ENCODE measurements at places on chromosomes 11 and 22. TPM values are rescaled to one million over a fixed set of nuclear protein-coding genes. Genes with fewer than 3 reads are reported as not detected.

The NAALADL1 gene
- not detected for total RNA-seq

The AIFM3 gene
- 2.0 TPM for total RNA-seq

The TRMU gene
- total RNA-seq, result 60.4 TPM

The OR51F2 gene
- not detected for total RNA-seq

DNA sequence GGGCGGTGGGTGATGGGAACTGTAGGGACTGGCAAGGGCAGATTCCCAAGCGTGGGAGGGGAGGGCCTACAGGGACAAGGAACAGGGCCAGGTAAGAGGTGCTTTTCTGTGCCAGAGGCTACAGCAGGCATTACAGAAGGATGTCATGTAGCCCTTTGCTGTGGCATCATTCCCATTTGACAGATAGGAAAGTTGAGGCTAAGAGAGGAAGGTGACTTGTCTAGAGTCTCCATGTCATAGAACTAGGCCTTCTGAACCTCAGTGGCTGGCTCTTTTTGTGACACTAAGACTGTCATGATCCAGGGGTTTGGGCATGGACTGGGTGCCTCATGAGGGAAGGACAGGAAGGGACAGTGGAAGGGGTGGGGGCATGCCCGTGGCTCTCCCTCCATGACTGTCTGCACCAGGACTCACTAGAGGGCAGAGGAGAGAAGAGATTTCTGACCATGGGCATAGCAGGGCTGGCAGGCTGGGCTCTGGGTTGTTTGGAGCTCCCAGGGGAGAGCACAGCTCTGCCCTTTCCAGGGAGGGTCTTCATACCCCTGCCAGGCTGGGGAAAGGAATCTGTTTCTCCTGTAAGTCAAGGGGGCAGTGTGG lies 3.2 kb downstream of the MMP11 start:
- no peak for DNase-seq

- DNase-seq, result no peak
These were observed 186.1 kb downstream of the SHANK2 start for GRCh38 chr11:71066311-71066710.

DNA sequence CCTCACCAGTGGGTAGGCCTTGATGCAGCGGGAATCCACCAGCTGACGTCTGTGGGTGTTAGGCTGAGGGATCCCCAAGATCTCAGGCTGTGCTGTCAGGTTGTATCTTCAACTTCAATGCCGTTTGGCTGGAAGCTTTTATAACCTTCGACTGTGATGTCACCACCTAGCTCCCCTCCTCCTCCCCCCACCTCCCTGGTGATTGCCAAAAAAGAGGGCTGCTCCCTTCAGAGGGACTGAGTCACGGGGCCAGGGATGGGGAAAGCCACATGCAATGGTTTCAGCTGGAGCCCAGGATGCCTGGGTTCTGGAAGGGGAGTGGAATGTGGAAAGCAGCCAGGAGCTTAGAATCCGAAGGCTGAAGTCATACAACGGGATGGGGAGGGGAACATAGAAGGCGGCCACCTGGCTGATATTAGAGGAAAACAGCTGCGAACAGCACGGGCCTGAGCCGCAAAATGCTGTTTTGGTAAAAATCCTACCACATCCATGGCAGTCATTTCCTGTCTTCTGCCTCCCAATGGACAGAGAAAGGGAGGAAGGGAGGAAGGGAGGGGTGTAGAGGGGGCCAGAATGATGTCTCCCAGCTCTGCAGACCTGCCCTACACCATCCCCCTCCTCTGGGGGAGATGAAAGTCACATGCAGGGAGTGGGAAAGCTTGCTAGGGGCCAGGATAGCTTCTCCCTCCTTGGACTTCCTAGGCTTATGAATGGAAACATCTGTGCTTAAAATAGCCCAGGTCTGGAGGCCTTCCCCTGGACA lies at the start of gene LRRN4CL:
LRRN4CL (minus strand) TSS at position 110 of the 763 bp plus-strand sequence. CDS start 1,022 bp downstream, outside the sequence.
- no peak for DNase-seq

- DNase-seq, result no peak
These were observed 20.7 kb upstream of the CTTN start for GRCh38 chr11:70377645-70378044.

DNA sequence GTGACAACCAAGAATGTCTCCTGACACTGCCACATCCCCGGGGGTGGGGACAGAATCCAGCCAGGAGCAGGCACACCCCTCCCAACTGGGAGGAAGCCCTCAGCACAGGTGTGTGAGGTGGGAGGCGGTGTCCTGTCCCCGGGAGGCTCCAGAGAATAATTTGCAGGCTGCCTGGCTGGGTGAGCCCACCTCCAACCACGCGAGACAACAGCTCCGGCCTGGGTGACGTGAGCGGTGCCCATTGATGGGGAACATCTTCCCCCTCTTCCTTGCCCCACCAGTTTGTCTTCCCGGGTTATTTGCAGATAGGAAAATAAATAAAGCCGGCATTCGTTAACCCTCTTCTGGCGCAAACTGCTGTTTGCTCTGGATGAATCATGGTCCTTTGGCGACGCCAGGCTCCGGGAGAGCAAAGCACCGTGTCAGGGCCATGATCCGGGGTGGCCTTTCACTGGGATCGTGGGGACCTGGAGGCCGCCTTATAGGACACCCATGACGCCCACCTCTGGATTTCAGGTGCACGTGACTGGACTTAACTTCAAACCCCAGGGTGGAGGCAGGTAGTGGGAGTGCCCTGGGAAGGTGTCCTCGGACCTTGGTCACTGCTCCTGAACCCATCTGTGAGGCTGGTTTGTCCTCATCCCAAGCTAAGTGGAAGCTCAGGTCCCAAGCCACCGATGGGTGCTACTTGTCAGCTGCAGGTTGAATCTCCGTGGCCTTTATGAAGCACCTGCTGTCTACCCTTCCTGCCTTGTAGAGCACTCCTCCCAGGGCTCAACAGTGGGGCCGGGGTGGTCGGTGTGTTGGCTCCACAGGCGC lies 13.9 kb downstream of the CCND1 start:
- peak; percentile 49 for DNase-seq

GRCh38 chr11:70489276-70489675 lies 90.9 kb downstream of the CTTN start:
- DNase-seq, result no peak

DNA sequence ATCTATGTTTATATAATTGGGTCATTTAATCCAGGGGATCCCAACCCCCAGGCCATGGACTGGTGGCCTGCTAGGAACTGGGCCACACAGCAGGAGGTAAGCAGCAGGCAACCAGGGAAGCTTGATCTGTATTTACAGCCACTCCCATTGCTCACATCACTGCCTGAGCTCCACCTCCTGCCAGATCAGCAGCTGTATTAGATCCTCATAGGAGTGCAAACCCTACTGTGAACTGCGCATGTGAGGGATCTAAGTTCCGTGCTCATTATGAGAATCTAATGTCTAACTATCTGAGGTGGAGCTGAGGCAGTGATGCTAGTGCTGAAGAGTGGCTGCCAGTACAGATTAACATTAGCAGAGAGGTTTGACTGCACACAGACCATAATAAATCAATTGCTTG lies 32.8 kb downstream of the MS4A2 start:
- peak; percentile 45 for DNase-seq

- DNase-seq, result no peak
These were observed 176.0 kb downstream of the CHST1 start for GRCh38 chr11:45489281-45489905.

DNA sequence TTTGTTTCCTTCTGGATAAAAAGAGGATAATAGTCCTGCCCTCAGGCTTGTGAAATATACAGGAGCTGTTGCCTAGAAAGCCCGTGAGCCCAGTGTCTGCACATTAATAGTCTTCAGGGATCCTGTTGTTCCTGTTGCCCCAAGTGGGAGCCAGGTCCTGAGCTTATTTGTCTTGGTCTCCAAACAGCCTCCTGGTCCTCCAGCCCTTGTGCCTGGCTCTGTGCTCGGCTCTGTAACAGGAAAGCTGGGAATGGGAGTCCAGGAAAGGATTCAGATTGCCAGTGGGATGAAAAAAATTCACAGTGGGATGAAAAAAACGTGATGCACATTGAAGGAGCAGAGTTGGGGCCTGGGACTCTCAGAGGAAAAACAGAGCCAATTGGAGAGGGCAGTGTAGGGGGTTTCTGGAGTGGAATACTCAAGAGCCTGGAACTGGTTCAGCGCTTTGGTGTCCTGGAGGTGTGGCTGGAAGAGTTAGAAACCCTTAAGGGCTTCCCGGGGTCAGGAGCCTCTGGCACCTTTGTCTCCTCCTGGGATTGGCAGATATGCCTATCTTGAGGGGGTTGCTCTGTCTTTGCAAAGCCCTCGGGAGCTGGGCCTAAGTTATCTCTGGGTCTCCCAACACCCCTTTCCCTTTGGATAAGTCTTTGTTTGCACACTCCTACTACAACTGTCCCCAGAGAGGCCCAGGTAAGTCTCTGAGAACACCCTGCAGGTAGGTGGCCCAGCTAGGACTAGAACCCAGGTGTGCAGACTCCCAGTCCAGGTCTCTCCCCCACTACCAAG lies 2.3 kb upstream of the INPPL1 start:
- DNase-seq, result no peak

- peak; percentile 72 for DNase-seq
These were observed 80.8 kb downstream of the ZC3H12C start for GRCh38 chr11:110173811-110174644.

DNA sequence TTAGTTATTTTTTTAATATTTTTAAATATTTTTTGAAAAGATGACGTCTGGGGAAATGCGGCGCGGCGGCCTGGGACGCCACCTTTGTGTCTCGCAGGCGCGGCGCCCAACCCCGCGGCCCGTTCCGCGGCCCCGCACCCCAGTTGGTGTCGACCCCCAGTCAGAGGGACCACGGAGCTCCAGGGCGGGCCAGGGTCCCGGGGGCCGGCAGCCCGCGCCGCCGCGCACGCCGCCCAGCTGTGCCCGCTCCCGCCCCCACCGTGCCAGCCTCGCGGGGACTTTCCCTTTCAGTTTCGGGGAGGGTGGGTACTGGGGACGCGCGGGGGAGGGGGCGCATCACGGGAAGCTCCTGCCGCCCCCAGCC lies 1.6 kb downstream of the CCND1 start:
- no peak for DNase-seq

DNA sequence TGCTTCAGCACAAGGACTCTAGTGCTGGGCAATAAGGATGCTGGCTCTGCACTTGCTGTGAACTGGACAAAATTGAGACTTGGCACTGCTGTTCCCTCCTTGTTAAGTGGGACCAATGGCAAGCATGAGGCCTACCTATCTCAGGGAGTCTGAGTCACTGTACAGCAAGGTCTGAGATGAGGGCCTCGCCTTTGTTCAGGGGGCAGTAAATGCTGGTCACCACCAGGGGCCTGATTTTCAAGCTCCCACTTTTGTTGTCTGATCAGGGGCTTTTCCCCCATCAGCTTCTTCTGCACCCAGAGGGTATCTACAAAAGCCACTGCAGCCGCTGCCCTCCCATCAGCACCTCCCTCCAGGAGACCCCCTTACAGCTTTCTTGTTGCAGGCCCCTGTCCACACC lies 22.8 kb downstream of the DHCR7 start:
- no peak for DNase-seq

- peak; percentile 13 for DNase-seq
These were observed 22.8 kb downstream of the CASP5 start for GRCh38 chr11:105000167-105000566.

DNA sequence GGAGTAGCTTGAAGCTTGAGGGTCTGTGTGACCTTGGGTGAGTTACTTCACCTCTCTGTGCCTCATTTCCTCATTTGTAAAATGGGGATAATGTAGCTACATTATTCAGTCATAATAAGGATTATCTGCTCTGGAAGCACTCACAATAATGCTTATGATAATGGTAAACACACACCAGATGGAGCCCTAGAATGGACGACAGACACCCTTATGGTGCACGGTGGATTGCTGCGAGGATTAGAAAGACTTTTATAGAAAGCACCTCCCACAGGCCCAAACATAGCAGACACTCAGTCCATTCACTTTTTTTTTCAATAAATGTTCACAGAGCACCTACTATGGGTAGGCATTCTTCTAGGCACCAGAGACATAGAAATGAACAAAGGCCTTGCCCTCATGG lies 53.8 kb downstream of the LARGE1 start:
- DNase-seq, result no peak

DNA sequence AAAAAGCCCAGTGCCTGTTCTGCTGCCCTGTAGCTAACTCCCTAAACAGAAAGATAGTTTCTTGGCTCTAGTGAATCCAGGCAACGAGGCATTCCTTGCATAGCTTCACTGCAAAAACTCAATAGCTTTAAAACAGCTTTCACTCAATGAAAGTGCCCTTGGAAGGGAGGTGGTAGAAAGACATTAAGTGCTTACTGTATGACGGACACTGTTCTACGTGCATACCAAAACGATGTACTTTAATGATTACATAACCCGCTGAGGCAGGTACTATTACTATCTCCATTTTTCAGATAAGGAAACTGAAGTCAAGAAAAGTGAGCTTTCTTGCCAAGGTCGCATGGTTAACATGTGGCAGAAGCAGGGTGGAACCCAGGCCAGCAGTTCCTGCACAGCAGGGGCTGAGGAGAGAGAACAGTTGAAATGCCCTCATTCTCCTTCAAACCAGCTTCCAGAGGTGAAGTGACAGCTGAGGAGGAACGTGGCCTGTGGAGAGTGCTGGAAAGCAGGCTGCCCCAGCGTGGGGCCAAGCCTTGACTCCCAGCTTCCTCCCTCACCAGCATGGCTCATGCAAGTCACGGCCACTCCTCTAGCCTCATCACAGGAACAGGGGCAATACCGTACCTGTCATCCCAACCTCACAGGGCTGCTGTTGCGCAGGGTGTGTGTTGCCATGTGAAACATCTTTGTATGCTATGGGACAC lies 227.5 kb upstream of the NARS2 start:
- no peak for DNase-seq
